Activated naive CD4-positive, alpha-beta T cell treated with anti-CD3 and anti-CD28 coated beads for 36 hours (primary cell): ENCODE measurements at places on chromosomes 5 and 9. TPM values are rescaled to one million over a fixed set of nuclear protein-coding genes. Genes with fewer than 3 reads are reported as not detected.

DNA sequence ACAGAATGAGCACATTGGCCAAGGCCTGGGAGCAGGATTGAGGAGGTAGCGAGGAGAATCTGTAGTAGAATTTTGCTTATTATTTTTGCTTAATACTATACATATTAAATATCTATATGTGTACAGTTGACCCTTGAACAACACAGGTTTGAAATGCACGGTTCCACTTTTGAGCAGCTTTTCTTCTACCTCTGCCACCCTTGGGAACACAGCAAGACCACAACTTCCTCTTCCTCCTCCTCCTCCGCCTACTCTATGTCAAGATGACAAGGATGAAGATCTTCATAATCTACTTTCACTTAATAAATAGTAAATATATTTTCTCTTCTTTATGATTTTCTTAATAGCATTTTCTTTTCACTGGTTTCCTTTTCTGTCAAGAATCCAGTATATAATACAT lies 541.4 kb downstream of the KCTD16 start:
- H3K27ac ChIP-seq, result no peak overlapping the region
- DNase-seq, result no peak
- no peaks in the 10 kb centered on the region for H3K27me3 ChIP-seq
- H3K4me3 ChIP-seq, result no peak overlapping the region

PFN3 gene
- total RNA-seq, result not detected

UGT3A2 gene
- total RNA-seq, result not detected

DNA sequence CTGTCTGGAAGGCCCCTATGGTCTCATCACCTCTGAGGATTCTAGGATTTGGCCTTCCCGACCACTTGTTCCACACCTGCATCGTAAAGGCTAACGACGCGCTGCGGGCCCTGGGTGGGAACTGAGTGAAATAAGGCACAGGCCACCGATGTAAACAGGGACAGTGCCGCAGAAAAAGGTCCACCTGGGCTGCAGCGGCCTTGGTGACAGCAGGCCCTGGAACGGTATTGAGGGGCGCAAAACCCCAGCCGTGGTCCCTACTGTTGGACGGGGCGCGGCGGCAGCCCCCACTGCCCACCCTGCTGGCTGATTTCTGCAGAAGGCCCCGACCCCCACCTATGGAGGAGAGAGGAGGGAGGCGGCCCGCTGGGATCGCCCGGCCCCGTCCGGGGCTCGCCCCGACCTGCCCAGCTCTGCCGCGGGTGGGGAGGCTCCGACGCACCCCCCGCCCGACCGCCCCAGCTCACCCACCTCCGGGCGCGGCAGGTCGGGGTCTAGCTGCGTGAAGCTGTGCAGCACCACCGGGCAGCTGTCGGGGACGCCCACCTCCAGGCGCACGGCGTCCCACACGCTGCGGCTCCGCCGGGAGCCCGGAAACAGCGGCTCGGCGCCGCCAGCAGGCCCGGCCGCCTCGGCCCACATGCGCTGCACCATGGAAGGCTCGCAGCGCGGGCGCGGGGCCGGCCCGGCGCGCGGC lies 391 bp downstream of the RALGDS start:
- H3K27me3 ChIP-seq, result no peaks in the 10 kb centered on the region
- peaks cover 42% of the 10 kb centered on the region for H3K4me1 ChIP-seq
- DNase-seq, result peak; percentile 20
- H3K36me3 ChIP-seq, result peaks cover 2% of the 10 kb centered on the region
- peak overlapping the region; percentile 46 for H3K27ac ChIP-seq

DNA sequence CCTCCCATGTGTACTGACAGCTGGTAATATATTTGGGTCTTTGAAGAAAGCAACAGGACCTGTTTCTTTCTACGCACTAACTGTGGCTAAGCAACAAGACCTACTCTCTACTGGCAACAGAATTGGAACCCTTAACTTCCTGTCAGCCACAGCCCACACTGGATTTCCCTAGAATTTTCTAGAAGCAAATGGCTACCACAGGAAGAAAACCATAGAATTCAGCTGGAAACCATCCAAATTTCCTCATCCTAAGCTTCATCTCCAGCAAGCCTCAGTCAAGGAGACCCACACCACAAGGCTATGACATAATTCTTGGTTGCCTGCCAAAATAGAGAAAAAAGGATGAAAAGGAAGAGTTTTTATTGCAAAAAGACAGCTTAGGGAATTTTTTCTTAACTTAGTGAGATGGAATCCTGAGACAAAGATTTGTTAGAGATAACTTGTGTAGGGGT lies 171.8 kb upstream of the TNC start:
- no peak for DNase-seq
- no peaks in the 10 kb centered on the region for H3K36me3 ChIP-seq
- peaks cover 11% of the 10 kb centered on the region for H3K27me3 ChIP-seq
- H3K4me1 ChIP-seq, result no peaks in the 10 kb centered on the region
- no peak overlapping the region for H3K4me3 ChIP-seq
- H3K27ac ChIP-seq, result no peak overlapping the region

OSMR gene
- 0.43 TPM for total RNA-seq

GRCh38 chr5:159303286-159303685 lies 27.0 kb downstream of the IL12B start:
- no peak overlapping the region for H3K27ac ChIP-seq
- DNase-seq, result no peak
- H3K4me1 ChIP-seq, result no peaks in the 10 kb centered on the region
- peaks cover 2% of the 10 kb centered on the region for H3K27me3 ChIP-seq

DNA sequence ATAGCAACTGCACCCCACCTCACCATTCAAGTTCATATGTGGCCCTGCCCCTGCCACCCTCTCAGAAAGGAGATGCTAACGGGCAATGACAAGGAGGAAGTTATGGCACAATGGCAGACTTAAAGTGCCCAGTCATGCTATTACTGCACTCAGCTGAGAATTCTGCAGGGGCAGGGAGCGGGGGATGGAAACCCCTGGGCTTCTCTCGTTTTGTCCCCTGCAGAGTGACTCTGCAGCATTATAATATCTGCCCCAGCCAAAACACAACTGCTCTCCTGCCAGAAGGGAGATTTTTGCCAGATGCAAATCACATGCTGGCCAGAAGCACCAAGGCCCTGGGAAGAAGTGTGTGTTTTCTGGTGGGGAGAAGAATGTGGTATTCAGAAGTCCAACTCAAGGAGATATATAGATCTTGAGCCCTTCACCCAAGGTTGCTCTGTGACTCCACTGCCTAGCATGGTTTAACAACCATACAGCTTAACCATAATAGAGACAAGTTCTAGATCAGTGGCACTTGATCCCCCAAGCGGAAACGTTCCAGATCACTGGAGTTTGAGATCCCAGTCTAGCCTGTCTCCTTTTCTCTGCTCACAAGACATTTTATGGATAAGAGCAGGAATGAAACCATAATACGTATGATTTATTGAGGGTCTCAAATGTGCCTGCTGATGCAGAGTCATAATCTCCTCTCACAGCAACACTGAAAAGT lies 207.0 kb upstream of the MAP3K1 start:
- H3K27ac ChIP-seq, result no peak overlapping the region
- no peak for DNase-seq
- H3K27me3 ChIP-seq, result no peaks in the 10 kb centered on the region
- peaks cover 10% of the 10 kb centered on the region for H3K36me3 ChIP-seq
- peaks cover 55% of the 10 kb centered on the region for H3K4me1 ChIP-seq

GRCh38 chr9:129231022-129231739 lies 53.1 kb upstream of the IER5L start:
- DNase-seq, result no peak
- peaks cover 25% of the 10 kb centered on the region for H3K4me1 ChIP-seq
- no peaks in the 10 kb centered on the region for H3K27me3 ChIP-seq
- H3K36me3 ChIP-seq, result no peaks in the 10 kb centered on the region

SLC25A2 gene
- total RNA-seq, result not detected
